Right lobe of liver (tissue), 6 donors: ENCODE measurements at places on chromosomes 1 and 21. TPM values are rescaled to one million over a fixed set of nuclear protein-coding genes. Genes with fewer than 3 reads are reported as not detected.

Gene HAPLN2
- total RNA-seq: not detected

Gene JAM2
- total RNA-seq: 1.3 TPM

Gene KCNK1
- 3.6 TPM for total RNA-seq

Gene MARK1
- total RNA-seq: 0.10 TPM

Gene OR10J1
- not detected for total RNA-seq

Gene DNTTIP2
- total RNA-seq: 15.0 TPM

Gene SIM2
- total RNA-seq: not detected

Gene PYHIN1
- total RNA-seq: 0.35 TPM

Gene PCP4
- total RNA-seq: not detected

Gene NAXE
- 52.3 TPM for total RNA-seq

Gene COL24A1
- not detected for total RNA-seq

Gene LAMC2
- total RNA-seq: 0.30 TPM

Gene RLF
- total RNA-seq: 6.2 TPM

Gene TP73
- total RNA-seq: 0.05 TPM
